Inflammatory macrophage treated with lipopolysaccharide for 1 hour (primary cell): ENCODE measurements at places on chromosomes 5 and 9.

- DNase-seq, result no peak
Observed at GRCh38 chr9:26725573-26725972, 167.0 kb downstream of the CAAP1 start.

DNA sequence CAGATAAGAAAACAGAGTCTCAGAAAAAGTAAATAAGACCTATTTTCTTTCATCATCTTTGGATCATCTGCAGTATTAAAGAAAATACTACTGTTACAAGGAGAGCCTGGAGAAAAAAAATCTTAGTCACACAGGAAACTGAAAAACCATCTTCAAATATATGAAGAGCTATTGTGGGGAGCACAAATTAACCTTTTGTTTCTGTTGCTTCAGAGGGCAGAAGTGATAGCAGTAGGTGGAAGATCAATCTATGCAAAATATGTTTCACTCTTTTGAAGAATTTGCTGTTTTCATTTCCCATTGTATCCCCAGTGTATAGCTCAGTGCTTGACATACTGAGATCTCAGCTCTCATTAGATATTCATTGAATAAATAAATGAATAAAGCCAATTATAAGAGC lies 13.1 kb upstream of the CEMIP2 start:
- DNase-seq, result no peak

DNA sequence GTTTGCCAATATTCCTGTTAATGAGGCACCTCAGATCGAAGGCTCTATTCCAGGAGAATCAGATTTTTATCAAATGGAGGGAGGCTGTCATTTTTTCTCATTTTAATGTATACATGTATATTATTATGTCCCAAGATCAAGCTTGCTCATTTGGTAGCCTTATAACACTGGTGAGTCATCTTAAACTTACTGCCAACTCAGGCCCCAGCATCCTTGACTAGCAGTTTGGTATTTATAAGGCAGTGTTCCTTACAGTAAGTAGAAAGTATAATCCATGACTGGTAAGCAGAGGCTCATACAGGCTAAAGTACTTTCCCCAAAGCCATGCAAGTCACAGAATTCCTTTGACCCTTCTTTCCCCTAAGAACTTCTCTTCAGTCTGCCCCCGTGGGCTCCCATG lies 90.7 kb upstream of the NR3C1 start:
- DNase-seq, result peak; percentile 20

DNA sequence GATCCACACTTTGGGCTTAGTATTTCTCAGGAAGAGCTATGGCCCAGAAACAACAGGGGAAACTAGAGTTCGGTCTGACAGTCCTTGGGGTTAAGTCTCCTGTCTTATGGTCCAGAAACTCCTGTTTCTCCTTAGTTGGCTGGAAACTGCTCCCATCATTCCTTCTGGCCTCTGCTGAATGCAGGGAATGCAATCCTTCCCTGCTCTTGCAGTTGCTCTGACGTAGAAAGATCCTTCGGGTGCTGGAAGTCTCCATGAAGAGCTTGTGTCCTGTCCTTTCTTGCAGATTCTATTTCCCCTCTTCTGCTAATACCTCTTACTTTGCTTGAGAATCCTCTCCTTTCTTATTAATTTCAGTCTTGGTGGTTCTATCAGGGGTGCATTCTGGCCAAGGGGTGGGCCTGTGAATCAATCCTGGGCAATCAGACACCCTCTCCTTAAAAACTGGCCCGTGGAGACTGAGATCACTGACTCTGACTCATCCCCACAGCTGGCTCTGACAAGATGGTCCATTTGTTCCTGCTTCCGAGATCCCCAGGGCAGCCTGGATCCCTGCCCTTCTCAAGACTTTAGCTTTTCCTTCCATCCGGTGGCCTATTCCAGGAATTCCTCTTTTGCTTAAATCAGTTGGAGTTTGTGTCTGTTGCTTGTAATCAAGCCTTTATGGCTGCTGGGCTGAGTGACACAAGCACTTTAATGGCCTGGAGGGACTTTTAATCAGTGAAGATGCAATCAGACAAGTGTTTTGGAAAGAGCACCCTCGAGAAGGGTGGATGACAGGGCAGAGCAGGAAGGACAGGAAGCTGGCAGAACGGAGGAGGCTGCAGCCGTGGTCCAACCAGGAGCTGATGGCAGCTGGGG lies 23.7 kb downstream of the PTGS1 start:
- DNase-seq, result no peak

GRCh38 chr5:142634216-142635011 lies 51.5 kb downstream of the FGF1 start:
- no peak for DNase-seq

DNA sequence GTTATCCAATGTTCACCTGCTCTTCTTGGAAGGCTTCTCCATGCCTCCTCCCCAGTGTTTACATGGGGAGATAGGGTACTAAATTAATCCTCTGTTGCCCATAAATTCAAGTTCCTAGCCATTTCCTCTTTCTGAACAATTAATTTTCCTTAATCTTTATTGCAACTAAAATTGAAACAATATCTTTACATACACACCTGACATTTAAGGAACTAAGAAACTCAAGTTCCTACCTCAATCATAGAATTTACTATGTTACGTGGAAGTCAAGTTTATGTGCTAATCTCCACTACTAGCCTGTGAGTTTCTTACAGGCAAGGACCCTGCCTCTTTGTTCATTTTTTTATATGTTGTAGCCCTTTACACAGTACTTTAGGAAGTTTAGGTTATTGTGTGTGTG lies 10.1 kb upstream of the ADRB2 start:
- no peak for DNase-seq

DNA sequence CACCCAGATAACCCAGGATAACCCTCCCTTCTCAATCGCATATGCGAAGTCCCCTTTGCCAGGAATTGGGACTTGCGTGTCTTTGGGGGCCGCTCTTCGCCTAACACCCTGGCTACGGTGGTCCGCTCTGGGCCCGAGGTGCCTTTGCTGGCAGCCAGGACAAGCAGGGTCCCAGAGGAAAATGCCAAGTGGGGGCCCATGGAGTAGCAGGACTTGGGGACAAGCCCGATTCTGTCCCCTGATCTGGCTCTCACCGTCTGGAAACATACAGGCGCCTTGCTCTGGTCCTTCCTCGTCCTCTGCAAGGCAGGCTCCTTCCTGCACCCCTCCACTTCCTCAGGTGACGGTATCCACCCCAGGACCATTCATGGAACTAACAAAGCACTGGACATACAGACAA lies 78.1 kb upstream of the UNC5A start:
- no peak for DNase-seq

- no peak for DNase-seq
Observed at GRCh38 chr9:116323571-116323970, 170.0 kb downstream of the PAPPA start.

DNA sequence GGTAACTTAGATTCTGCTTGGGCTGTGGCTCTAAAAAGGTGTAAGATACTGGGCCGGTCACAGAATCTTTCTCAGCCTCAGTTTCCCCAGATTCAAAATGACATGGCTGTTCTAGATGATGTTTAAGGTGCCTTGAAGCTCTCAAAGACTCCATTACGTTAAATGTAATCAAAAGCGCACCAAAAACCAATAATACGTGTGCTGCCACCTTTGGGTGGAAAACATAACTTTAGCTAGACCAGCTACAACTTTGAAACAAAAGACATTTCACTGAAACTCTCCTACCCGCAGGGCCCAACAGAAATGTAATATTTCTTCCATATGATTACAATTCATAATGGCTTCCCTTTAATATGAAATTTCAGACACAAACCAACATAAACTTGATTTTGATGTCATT lies 35.0 kb upstream of the PCSK5 start:
- DNase-seq, result no peak

GRCh38 chr5:116719106-116719505 lies 144.5 kb upstream of the SEMA6A start:
- no peak for DNase-seq

GRCh38 chr9:94780516-94780950 lies 54.0 kb downstream of the AOPEP start:
- no peak for DNase-seq

DNA sequence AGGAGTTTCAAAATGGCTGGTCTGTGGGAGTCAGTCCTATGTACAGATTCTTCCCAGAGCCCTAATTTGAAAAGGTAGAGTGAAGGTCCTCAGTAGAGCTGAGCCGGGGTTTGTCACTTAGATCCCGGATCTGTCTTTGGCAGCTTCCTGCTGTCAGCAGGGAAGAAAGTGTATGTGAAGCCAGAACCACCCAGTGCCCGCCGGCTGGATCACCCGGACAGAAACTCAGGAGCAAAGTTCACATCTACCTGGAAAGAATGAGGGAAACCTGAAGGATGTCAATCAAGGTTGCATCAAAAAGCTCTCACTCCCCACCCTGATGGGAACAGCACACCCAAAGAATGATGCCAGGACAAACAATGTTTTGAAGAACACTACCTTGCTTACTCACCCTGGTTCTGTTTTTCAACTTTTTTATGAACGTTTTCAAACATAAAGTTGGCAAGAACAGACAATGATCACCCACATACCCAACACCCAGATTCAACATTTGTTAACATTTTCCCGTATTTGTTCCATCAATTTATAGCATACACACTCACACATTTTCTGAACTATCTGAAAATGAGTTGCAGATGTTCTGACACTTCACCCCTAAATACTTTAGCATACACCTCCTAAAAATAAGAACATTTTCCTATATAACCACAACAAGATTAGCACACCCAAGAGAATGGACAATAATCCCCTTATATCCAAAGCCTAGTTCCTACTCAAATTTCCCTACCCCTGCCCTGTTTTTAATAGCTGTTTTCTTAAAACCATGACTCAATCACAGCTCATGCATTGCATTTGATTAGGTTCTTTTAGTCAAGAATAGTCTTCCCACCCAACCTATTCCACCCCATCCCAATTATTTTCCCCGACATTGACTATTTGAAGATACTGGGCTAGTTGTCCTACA lies 133.9 kb downstream of the LHFPL2 start:
- no peak for DNase-seq

DNA sequence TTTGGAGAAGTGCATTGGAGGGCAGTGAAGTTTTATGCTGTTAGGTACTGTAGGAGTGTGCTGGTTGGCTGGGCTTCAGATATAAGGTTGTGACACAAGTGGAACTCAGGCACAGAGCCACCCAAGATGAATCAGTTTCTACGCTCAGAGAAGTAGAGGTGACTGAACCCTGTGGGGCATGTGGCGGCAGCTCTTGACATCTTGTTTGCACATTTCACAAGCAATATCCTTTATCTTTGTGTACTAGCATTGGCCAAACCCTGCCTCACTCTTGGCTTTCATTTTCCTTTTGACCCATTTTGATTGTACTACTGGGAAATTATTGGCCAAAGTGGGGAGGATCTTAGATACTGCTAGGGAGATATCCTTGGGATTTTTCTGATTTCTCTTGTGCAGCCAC lies 110.0 kb downstream of the PSAT1 start:
- DNase-seq, result no peak

- no peak for DNase-seq
Observed at GRCh38 chr5:58548068-58548467, 34.8 kb upstream of the RAB3C start.

DNA sequence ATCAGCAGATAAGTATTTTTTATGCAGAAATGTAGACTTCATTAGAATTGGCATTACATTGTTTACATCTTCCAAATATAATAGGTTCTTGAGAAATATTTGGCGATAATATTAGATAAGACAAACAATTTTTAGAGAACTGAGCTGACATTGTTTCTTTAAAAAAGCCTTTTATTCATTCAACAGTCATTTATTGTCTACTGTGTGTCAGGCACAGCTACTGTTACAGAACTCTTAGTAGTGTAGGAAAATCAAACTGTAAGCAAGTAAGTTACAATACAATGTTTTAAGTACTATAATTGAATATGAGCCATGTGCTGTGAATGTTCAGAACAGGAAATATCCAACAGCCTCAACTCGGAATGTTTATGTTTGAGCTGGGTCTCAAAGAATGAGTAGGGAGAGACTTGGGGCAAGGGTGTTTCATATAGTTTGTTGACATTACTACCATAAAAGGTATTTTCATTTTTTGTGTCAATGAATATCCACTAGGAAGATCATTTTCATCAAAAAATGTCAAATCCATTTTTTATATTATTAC lies 114.0 kb downstream of the CDC42SE2 start:
- DNase-seq, result no peak

DNA sequence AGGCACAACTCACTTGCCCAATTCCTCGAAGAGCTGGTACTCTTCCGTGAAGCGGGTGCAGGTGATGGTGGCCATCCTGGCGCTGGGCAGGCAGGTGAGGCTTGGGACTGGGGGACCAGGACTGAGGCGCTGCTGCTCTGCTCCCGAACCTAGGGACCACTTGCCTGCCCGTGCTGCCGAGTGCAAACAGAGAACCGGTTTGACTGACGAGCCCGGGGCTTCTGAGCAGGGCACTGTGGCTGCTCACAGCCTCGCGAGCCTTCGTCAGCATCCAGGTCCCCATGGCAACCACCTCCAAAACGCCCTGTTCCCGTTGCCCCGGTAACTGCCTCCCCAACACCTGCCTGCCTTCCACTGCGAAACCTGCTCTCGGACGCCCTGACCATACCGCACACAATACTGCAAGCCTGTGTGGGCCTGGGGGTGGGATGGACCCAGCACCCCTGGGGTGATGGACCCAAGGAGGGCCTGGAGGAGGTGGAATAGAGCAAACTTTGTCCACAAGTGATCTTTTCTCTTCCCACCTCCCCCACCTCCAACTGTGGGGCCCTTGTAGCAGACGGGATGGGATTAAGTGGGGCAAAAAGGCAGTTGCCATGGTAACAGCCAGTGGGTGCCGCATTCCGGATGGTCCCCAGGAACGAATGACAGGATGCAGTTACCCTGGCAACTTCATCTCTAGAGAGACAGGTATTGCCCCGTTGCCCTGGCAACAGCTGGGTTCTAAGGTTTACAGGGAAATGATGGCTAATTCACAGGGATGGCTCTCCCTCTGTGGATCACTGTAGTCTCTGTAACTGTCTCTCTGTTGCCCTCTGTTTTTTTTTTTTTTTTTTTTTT lies at the start of gene CAMK2A:
Gene CAMK2A, minus strand, starts transcription at position 223 of the 840 bp plus-strand sequence. Its CDS starts 148 bp downstream, at position 75.
- DNase-seq, result no peak

DNA sequence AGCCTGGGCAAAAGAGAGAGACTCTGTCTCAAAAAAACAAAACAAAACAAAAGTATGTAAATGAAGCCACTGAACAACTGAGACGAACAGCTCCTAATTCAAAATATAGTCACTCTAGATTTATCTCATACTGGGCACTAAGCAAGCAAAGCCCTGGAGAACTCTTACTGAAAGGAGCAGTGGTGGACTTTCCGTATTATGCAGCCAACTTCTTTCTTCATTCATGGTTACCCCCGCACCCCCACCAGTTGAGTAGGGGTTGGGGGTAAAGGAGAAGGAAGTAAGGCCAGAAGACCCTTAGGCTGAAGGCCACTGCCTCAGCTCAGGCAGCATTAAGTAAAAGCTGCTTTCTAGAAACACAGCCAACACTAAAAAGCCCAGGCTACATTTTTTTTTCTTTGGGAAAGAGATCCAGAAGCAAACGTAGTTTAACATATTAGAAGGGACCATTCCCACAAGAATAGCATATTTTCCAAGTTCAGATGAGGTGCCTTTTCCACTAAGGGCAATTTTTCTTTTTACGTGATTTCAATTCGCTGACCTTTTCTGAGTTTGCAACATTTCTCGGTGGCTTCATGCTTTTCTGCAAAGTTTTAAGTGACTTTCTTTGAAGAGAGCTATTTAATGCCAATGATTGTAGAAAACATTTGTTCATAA lies 55.3 kb downstream of the MAPKAP1 start:
- DNase-seq, result peak; percentile 28

GRCh38 chr9:69971643-69972449 lies 71.8 kb upstream of the MAMDC2 start:
- peak; percentile 21 for DNase-seq

- no peak for DNase-seq
Observed at GRCh38 chr9:6895754-6896153, 138.0 kb downstream of the KDM4C start.

GRCh38 chr5:77337686-77338085 lies 127.2 kb downstream of the PDE8B start:
- DNase-seq, result no peak
